ENCODE measurements at places on chromosomes 6 and 20.

DNA sequence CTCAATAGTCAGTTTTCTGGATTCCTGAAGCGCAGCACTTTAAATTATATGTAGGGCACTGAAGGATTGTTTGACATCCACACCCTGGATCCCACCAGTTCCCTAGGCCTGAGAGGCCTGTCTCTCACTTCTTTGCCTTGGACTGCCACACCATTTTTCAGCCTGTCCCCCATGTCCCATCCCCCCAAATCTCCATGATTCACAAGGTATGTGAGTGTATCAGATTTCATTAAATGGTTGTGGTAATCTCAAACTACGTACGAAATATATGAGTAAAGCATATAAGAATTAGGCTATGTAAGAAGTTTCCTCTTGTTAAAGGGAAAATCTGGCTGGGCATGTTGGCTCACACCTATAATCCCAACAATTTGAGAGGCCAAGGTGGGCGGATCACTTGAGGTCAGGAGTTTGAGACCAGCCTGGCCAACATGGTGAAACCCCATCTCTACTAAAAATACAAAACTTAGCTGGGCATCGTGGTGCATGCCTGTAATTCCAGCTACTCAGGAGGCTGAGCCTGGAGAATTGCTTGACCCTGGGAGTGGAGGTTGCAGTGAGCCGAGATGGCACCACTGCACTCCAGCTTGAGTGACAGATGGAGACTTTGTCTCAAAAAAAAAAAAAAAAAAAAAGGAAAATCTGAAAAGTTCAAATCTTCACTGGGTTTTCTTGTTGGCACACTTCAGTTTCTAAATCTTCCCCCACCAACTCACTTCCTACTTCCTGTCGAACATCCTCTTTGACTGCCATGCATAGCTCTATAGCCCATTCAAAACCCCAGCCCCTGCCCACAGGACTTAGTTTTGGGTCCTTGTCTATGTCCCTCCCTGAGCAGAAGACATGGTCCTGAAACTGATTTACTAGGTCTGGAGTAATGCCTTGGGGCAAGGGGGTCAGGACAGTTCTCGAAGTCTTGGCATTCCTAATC is 97.3 kb upstream of the SHLD1 start:
- no peak for DNase-seq

DNA sequence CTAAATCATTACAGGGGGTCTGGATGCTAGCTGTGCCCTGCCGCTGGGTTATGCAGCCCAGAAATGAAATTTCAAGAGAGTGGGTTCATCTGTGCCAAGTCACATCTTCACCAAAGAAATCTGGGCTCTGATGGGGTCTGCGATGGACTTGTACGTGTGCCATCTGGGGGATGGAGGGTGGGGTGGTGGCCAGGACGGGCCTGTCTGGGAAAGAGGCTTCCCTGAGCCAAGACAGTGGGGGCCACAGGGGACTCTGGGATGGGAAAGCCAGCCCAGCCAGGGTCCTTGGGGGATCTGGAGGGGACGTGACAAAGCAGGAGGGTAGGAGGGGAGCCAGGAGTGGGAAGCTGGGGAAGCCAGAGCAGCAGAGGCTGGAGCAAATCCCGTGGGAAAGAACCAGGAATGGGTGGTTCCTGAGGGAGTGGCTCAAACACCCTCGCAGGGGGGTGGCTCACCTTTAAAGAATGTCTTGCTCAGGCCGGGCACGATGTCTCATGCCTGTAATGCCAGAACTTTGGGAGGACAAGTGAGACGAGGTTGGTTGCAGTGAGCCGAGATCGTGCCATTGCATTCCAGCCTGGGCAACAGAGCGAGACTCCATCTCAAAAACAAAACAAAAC is 36.3 kb upstream of the SULF2 start:
- DNase-seq = no peak

- no peak for DNase-seq
These were observed 3.4 kb upstream of the HLA-A start for GRCh38 chr6:29938746-29939508.

DNA sequence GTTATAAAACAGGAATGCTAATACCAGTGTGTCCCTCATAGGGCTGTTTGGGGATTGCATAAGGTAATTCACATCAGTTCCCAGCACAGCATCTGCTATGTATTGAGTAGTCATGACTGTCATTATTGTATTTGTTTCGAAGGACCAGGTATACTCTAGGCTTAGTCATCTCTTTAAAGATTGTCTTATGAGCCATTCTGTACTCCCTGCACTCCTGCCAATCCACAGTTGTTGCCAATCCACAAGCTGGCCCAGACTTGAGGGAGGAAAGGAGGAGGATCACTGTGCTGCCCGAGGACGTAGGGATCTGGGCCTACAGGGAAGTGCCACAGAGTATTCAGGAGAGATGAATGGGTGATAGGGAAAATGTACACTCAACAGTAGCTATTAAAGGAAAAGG is 113.0 kb upstream of the TIAM2 start:
- DNase-seq = no peak

All from central memory CD4-positive, alpha-beta T cell (primary cell).